ENCODE measurements at places on chromosomes 1 and 21. TPM values are rescaled to one million over a fixed set of nuclear protein-coding genes. Genes with fewer than 3 reads are reported as not detected.

GRCh38 chr1:26162220-26162709, 3.4 kb downstream of the FAM110D start:
- peak; percentile 42 for DNase-seq

The CD48 gene
- not detected for total RNA-seq

The PTCH2 gene
- 1.5 TPM for total RNA-seq

GRCh38 chr1:242530761-242531160, 6.3 kb upstream of the PLD5 start:
- DNase-seq, result no peak

DNA sequence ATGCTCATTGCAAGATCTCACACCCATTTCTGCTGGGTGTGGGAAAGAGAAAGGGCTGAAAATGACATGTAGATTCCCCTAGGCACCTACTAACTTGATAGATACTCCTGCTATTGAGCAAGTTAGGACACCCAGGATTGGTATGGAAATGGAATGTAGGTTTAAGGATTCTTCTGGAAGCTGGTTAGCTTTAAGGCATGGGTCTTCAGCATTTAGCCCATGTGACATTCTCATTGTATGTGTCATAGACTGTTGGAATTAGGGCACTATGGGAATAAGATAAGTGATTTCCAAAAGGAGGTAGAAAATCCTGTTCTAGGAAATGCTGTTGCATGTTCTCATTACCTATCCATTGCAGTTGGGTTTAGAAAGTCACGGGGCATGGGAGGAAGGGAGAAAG, 76.2 kb downstream of the DISC1 start:
- DNase-seq, result peak; percentile 9

GRCh38 chr1:204091787-204092312, 18.9 kb downstream of the SOX13 start:
- DNase-seq, result no peak

DNA sequence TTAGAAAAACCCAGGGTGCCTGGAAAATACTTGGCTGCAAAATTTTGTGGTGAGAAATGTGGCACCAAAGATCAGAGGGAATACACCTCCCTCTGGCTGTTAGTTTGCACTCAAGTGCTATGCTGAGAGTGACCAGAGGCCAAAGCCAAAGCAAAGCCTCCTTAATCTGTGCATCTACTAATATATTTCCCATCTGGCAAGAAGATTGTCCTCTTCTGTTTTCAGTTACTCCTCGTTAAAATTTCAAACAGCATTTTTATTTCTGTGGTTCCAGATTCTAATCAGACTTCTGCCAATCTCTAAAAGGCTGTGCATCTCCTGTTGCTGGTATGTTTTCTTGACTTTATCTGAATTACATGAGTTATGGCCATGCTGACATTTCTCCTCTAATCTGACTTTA, 327.4 kb downstream of the TBX15 start:
- DNase-seq, result no peak

Data from SJSA1 (cell line).